NB4 (cell line): ENCODE measurements at places on chromosomes 13 and 19.
A peak's percentile ranks its signal among the peaks of the same experiment; 100 is the strongest.

GRCh38 chr19:11587302-11587974, 9.8 kb upstream of the ZNF627 start:
- DNase-seq = peak; percentile 84

GRCh38 chr13:27252467-27252866, 1.1 kb downstream of the RPL21 start:
- no peak for DNase-seq

GRCh38 chr13:50358231-50359040, 343.2 kb downstream of the KCNRG start:
- DNase-seq = no peak

DNA sequence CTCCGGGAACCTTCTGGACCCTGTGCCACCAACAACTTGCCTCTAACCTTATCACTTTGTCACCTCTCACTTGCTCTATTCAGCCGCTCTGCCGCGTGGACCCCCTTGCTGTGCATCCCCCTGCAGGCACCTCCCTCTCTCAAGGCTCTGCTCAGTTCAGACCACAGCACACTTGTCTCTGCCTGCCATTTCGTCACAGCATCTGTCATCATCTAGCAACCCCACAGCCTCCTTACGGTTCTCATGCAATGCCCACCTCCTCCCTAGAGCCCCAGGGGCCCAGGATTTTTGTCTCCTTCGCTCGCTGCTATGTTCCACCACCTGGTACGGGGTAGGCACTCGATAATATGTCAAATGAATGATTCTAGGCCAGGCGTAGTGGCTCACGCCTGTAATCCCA, 4.8 kb downstream of the HAUS8 start:
- DNase-seq = peak; percentile 72

GRCh38 chr13:33262062-33262487, 23.5 kb downstream of the STARD13 start:
- no peak for DNase-seq

DNA sequence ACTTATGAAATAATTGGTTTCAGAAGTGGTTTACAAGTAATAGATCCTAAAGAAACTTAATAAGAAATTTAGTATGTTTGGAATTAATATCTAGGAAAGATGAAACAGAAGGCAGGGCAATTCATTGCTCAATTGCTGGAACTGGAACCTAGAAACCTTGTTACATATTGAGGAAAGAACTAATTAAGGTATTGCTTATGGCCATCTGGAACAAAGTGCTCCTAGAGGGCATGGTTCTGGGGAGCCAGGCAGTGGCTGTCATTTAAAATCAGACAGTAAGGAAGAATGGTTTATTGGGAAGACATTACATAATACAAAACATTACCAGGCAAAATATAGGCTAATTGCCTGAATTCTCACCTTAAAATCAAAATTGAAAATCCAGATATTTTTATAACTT, 224.1 kb downstream of the SLITRK6 start:
- no peak for DNase-seq

GRCh38 chr19:16175954-16176353, 2.6 kb upstream of the CIB3 start:
- no peak for DNase-seq

- DNase-seq = no peak
Measured at GRCh38 chr13:46166224-46166584, 15.8 kb downstream of the LCP1 start.

GRCh38 chr13:42977219-42977659, 14.8 kb downstream of the EPSTI1 start:
- DNase-seq = no peak

DNA sequence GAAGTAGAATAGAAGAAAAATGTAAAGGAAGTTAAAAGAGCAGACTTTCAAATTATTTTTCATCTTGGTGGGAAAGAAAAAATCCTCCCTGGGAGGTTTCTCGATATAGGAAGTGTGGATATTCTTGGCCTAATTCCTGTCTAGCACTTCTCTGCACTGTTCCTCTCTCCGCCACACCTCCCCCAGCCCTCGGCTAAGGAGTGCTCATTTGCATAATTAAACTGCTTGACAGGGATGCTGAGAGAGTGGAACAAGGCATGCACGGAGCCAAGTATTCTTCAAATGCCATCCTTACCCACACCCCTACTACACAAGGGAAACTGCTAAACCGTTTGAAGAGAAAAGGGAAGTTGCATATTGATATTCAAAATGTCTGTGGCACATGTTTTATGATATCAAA, 511.0 kb upstream of the HTR2A start:
- no peak for DNase-seq

DNA sequence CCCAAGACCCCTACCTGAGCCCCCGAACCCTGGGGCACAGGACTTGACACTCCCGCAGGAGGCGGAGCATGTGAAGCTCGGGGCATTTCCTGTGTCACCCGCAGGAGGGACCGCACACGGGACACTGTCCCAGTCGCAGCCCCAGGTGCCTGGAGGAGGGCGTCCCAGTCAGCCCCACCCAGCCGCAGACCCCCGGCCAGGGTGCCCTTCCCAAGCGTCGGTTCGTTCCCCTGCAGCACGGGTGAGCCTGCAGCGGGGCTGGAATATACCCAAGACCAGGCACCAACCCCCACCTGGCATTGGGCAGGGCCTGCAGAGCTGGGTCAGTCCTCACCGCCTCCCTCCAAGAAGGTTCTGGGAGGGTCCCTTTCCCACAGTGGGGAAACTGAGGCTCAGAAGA, 21.6 kb downstream of the TCF3 start:
- DNase-seq = no peak

- DNase-seq = no peak
Measured at GRCh38 chr19:50506700-50507099, 4.3 kb downstream of the JOSD2 start.

DNA sequence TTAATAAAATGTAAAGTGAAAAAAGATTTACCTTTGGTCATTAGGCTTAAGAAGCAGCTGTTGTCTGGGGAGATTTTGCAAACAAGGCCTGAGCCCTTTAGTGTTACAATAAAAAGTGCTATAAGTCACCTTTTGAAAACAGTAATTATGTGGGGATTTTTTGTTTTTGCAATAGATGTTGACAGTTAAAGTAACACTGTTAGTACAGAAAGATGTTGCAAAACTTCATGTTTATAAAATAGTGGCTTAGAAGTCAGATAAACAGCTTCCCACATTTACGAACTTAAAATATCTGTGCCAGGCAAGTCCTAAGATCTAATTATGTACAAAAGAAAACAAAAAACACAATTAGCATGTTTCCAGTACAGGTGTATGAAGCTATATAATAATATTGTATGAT, 138.0 kb upstream of the IRS2 start:
- DNase-seq = no peak

GRCh38 chr19:52398081-52398441, 412 bp downstream of the ZNF528 start:
- DNase-seq = no peak

DNA sequence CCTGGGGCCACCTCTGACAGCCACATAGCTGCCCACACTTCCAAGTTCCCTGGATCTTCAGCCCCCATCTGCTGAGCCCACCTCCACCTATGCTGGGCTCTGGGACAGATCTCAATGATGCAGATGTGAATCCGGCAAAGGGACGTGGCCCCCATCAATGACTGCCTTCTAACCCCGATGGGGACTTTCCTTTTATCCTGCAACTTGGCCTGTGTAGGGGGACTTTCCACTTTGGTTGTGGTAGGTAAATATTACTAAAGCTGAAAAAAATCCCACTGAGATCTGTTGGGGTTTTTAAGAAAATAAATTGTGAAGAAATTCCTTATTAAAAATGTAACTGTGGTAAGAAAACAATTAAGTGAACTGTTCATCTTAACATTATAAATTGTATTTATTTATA, 20.8 kb upstream of the ASPDH start:
- no peak for DNase-seq

- no peak for DNase-seq
Measured at GRCh38 chr13:20565115-20565736, 1.7 kb upstream of the IFT88 start.

DNA sequence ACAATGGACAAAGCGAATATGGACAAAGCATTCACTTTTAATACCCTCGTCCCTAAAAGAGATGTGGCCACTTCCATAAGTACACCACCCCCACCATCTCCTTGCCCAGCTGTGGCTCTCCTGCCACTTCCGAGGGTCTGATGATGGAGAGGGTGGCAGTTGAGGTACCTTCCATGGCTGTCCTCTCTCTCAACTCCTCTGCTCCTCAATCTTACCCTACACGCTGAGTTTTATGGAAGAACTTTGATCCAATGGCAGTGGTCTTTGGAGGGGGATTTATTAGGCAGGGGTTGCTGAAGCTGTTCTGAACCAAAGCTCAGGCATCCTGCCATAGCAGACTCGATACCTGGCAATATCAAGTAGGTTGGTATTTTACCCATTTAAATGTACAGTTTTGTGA, 413.0 kb downstream of the TSHZ3 start:
- no peak for DNase-seq

DNA sequence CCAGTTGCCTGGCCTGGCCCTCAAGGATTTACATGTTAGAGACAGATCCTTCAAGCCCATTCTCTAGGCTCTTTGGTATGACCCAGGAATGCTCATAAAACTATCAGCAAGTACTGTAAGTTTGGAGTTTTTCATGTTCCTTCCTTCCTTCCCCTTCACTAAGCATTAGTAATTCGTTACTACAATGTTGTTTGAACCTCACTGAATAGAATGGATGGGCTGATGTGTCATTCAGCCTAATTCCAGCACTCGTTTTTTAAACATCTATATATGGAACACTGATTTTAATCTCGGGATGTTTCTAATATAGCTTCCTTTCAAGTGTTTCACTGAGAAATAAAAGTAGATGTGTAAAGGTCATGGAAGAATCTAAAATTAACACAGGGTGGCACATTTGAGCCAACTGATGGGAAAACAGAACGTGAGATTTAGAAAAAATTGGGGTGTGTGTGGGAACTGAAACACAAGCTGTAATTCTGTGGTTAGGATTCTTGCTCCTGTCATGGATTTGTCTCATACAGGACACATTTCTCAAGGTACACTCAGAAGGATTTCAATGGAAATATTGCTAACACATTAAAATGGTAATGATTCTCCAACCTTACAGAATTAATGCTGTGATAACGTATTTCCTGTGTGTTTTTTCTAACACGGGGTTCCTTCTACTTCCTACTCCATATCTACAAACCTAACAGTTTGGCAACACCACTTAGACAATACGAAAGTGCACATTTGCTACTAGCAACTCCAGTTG, 93.4 kb downstream of the FLT1 start:
- DNase-seq = peak; percentile 53
